ENCODE measurements at places on chromosomes 4 and X.

GRCh38 chr4:122666527-122667245 is 45.8 kb upstream of the IL21 start:
- DNase-seq = no peak

DNA sequence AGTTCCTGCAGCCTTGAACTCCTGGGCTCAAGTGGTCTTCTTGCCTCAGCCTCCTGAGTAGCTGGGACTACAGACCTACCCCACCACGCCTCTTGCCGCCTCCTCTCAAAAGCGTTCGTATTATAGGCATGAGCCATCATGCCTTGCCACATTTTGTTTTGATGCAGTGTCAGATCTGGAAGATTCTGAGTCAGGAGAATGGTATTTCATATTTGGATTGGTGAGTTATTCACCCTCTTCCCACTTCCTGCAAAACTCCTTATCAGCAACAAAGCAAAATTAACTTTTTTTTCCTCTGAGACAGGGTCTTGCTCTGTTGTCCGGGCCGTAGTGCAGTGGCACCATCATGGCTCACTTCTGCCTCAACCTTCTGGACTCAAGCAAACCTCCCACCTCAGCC is 29.6 kb downstream of the REST start:
- no peak for DNase-seq

GRCh38 chrX:38004046-38004445 is 2.3 kb upstream of the SYTL5 start:
- DNase-seq = no peak

- no peak for DNase-seq
Observed at GRCh38 chr4:2436301-2436700, 17.5 kb downstream of the CFAP99 start.

DNA sequence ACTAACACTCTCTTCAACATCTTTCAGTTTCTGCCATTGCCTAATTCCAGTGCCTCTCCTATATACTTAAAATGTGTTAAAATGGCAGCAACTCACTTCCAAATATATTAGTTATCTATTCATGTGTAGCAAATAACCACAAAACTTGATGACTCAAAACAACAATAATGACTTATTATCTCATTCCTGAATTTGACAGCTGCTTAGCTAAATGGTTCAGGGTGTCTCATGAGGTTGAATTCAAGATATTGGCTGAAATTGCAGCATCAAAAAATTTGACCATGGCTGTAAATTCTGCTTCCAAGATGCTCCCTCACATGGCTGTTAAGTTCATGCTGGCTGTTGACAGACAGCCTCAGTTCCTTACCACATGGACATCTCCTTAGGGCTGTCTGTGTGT is 25.3 kb downstream of the PITX2 start:
- DNase-seq = no peak

GRCh38 chr4:171601091-171601490 is 212.1 kb upstream of the GALNTL6 start:
- no peak for DNase-seq

GRCh38 chr4:188613976-188614375 is 474.7 kb downstream of the TRIML1 start:
- DNase-seq = no peak

All from NCI-H2081 treated with DMSO at 0.1 percent for 48 hours (cell line).